ENCODE measurements at places on chromosomes 7 and 10. TPM values are rescaled to one million over a fixed set of nuclear protein-coding genes. Genes with fewer than 3 reads are reported as not detected.

GRCh38 chr7:26664735-26665416 lies 199.5 kb downstream of the SKAP2 start:
- no peak for DNase-seq

Gene DLX6
- total RNA-seq = not detected

- no peak for DNase-seq
Observed at GRCh38 chr10:60189861-60190475, 199.7 kb downstream of the ANK3 start.

DNA sequence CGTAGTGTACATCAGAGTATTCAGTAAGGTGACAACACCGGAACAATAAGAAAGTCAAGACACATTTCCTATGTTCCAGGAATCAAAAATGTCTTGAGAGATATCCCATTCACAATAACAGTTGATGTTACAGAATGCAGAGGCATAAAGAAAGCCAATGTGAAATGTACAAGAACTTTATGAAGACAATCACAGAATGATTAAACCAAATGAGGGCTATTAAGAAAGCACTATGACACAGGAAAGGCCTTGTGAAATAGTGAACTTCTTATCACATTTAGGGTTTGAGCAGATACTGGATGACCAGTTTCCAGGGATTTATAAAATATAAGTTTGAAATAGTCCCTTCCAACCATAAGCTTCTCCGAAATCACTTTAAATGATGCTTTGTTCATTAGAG lies 52.7 kb downstream of the VWDE start:
- DNase-seq = no peak

- DNase-seq = no peak
Observed at GRCh38 chr7:138514044-138514443, 54.0 kb downstream of the TRIM24 start.

- DNase-seq = no peak
Observed at GRCh38 chr7:1141651-1142050, 18.3 kb downstream of the ZFAND2A start.

- peak; percentile 92 for DNase-seq
Observed at GRCh38 chr10:132395704-132396493, 1.1 kb upstream of the PWWP2B start.

- DNase-seq = peak; percentile 29
Observed at GRCh38 chr10:119251315-119251708, 43.9 kb downstream of the GRK5 start.

- DNase-seq = no peak
Observed at GRCh38 chr10:53140506-53140905, 367.9 kb upstream of the MBL2 start.

DNA sequence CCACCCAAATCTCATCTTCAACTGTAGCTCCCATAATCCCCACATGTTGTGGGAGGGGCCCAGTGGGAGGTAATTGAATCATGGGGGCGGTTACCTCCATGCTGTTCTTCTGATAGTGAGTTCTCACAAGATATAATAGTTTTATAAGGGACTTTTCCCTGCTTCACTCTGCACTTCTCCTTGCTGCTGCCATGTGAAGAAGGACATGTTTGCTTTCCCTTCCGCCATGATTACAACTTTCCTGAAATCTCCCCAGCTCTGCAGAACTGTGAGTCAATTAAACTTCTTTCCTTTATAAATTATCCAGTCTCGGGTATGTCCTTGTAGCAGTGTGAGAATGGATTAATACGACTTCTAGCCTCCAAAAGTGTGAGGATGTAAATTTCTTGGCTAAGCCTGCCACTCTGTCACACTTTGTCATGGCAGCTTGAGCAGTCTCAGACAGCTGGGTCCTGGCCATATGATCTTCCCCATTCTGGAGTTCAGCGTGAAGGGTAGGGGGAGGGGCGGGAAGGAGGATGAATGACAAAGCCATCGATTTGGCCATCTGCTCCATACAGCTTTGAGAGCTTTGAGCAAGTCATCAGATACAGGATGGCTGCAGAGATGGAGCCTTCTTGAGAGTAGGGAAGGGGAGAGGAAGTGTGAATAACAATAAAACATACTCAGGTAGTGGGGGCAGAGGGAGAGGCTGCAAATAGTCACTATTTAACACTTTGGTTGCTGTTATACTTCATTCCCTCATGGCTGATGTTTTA lies 19.1 kb upstream of the INPP5F start:
- DNase-seq = no peak

DNA sequence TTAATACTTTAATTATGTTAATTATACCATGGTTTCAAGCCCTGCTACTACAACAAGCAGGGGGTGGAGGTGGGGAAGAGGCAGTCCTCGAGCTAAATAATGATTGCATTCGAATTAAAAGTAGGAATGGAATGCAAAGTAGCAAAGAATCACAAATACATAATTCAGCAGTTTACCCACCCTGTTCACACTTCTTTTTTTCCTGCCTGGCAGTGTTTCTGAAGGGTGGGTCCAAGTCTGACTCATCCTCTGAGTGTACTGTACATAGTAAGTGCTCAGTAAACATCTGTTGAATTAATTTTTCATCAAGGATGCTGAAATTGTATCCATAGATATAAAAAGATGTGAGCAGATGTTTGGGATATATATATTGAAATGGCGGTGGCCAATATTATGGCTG lies 778.8 kb downstream of the LRMDA start:
- no peak for DNase-seq

Gene EN2
- 0.04 TPM for total RNA-seq

Gene LGI1
- 0.07 TPM for total RNA-seq

DNA sequence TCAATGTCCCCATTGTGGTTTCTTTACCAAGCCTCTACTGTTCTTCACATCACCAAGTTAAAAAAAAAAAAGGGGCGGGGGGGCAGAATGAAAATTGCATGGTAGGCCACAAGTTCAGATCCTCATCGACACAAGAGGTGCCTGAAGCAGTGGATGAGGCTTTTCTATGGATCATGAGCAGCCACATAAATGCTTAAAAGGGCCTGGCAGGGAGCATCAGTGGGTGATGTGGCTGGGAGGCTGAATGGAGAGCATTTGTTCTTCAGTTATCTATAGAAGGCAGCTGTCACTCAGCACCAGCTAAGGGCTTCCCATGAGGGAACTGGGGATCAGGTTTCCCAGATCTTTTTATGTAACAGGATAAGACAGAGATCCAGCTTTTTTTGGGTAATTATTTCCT lies 117.9 kb downstream of the CFTR start:
- peak; percentile 20 for DNase-seq

Gene VSTM4
- total RNA-seq = 0.31 TPM

- DNase-seq = no peak
Observed at GRCh38 chr7:10919923-10920322, 53.7 kb upstream of the PHF14 start.

DNA sequence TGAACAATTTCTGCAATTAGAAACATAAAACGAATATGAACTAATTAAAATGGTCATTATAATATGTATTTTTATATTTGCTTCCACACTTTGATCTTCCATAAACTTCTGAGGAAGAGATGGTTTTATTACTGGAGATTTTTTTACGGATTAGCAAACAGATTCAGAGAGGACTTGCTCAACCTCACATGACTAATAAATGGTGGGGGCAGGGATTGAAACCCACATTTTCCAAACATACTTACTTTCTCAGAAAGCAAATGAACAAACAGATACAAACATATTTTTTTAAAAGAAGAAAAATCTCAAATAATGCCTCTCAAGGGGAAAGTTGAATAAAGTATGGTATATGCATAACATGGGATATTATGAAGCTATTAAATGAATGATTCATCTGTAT lies 18.3 kb downstream of the ANKMY2 start:
- DNase-seq = no peak

DNA sequence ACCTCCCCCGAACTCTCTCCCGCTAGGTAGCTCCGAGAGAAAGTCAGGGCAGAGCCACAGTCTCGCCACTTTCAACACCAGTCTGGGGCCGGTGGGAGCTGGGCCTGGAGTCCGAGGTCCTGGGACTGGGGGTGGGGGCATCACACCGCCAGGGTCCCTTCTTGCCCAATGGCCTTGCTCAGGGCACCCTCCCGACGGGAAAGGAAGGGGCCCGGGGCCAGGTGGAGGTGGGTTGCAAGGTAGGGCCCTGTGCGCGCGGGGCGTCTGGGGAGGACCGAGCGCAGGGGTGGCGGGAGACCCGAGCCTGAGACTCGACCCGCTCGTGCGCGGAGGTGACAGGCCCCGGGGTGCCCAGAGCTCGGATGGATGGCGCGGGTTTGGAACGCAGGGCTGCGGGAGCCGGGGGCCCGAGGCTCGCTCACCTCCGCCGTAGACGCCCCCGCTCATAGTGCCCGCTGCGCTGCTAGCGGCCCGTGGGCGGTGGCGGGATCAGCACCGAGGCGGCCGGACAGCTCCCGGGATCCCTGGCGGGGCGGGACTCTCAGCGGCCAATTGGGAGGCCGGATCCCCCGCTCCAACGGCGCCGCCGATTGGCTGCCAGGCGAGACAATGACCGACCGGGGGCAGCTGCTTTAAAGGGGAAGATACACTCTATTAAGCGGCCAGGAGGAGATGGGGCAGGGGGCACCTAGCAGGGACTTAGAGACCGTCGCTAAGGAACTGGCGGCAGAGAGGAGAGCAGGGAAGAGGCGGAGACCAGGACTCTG lies at the start of gene ACTL6B:
ACTL6B (minus strand) TSS at position 541 of the 767 bp plus-strand sequence; CDS start at position 447, 94 bp downstream.
- peak; percentile 100 for DNase-seq

- DNase-seq = peak; percentile 95
Observed at GRCh38 chr10:70903262-70903921, 15.0 kb upstream of the PCBD1 start.

Gene SFR1
- total RNA-seq = 18.5 TPM

DNA sequence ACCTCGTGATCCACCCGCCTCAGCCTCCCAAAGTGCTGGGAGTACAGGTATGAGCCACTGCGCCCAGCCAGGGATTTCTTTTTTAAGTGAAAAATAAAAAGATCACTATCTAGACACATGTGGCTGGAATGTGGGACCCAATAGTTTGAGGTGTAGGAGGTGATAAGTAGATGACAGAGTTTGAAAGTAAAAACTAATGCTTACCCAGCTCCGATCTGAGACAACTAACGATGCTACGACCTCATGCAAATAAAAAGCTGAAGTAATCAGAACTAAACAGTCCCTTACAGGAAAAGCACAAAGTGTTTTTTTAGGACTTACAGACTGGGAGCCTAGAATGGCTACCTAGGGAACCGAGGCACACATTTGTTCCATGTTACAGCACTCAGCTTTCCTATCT lies 23.0 kb downstream of the PCGF6 start:
- DNase-seq = no peak

Gene EPHA1
- total RNA-seq = 176 TPM

DNA sequence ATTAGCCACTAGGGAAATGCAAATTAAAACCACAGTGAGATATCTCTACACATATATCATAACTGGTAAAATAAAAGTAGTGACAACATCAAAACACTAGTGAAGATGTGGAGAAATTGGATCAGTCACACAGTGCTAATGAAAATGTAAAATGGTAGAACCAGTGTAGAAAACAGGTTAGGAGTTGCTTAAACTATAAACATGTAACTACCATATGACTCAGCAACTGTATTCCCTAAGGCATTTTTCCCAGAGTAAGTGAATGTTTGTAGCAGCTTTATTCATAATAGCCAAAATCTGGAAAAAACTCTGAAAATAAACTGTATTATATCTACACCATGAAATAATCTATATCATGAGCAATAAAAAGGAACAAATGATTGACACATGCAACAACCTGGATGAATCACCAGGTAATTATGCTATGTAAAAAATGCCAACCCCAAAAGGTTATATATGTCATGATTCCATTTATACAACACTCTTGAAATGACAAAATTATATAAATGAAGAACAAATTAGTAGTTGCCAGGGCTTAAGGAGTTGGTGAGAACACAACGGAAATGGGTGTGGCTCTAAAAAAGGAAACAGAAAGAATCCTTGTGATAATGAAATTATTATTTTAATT lies 22.8 kb downstream of the SLC25A40 start:
- DNase-seq = no peak

Gene CHN2
- 3.1 TPM for total RNA-seq

- DNase-seq = peak; percentile 64
Observed at GRCh38 chr10:69494626-69495558, 43.6 kb downstream of the TSPAN15 start.

GRCh38 chr7:42766782-42767423 lies 145.0 kb downstream of the C7orf25 start:
- DNase-seq = no peak

Gene TSPAN12
- total RNA-seq = 19.5 TPM

DNA sequence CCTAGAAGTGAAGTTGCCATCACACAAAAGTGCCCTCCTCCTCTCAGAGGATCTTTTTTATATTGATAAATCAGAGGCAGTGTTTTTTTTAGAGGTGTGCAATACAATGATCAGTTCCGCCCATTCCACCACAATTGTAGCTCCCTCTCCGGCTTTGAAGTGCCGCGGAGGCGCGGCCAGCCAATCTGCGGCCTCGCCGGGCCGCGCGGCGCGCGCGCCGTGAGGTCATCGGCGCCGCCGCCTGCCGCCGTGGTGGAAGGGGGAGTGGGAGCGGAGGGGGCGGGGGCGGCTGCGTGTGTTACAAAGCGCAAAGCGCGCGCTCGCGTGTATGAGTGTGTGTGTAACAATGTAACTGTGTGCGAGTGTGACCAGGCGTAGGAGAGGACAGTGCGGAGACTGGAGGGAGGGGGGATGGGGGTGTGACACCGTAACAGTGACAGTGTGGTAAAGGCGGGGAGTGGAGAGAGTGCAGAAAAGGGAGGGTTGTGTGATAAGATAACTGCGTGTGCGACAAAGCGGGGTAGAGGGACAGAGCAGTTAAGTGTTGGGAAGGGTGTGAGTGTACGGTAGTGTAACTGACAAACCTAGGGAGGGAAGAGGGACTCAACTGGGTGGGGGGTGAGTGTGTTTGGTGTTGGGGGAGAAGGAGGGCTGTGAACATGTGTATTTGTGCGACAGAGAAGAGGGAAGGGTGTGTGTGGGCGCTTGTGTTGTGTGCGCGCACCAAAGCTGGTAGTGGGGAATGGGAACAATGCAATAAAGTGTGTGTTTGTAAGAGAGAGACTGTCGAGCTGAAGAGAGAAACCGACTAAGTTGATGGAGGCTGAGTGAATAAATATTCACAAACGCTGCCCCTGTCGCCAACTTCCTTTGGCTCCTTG lies at the start of gene SP8:
SP8 (minus strand) TSS at position 108 of the 881 bp plus-strand sequence; CDS start at position 20, 88 bp downstream.
- DNase-seq = peak; percentile 95

DNA sequence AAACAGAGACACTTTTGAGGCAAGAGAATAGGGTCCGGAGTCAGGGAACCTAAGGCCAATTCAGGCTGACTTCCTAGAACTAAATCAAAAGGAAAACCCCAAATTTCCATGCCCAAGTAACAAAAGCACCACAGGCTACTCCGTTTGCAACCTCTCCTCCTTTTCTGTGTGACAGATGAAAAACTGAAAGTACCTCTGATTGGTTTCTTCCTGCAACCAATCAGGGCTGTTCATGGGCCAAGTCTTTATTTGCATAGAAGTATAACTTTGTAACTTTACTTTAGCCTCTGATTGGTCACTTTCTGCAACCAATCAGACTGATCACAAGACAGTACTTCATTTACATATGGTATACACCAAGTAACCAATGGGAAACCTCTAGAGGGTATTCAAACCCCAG lies 239.9 kb upstream of the KCND2 start:
- DNase-seq = peak; percentile 19

DNA sequence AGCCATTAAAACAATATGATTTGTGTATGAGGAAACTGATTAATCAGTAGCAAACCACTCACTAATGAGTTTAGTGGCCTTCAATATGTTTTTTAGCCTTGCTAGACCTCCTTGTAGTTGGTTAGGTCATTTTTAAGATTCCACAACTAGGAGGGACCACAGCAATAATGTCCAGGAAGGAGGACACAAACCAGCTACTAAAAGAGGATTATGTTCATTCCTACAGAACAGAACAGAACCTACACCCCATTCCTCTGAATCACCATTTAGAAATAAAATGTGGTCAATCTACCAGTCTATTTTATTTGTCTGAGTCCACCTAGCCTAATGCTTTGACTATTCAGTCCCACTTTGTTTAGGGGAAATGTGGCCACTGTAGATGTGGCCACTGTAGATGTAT lies 226.3 kb downstream of the GLI3 start:
- DNase-seq = no peak

GRCh38 chr7:77877791-77878190 lies 79.2 kb downstream of the PHTF2 start:
- no peak for DNase-seq

All from H7 (cell line).